ENCODE measurements at places on chromosomes 4 and X.
A peak's percentile ranks its signal among the peaks of the same experiment; 100 is the strongest.

DNA sequence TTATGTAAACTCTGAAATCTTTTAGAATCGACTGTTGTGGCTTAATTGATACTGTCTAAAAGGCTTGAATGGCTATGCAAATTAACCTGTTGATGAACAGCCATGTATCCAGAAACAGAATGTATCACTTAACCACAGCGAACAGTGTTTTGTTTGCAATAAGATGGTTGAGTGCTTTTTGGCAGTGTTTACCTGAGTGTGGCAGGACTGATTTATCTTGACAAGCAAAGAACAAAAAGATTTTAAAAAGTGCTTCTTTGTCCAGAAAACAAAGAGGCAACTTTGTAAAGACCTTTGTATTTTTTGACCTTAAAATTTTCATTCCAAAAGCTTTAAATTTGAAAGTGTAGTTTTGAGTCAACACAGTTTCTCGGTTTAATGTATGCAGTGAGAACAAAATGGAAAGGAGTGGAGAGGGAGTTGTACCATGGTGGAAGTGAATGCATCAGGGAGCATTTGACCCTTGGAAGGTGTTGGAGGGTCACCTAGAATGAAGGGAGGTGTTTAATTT is 18.0 kb downstream of the ARHGAP10 start:
- no peak for DNase-seq

DNA sequence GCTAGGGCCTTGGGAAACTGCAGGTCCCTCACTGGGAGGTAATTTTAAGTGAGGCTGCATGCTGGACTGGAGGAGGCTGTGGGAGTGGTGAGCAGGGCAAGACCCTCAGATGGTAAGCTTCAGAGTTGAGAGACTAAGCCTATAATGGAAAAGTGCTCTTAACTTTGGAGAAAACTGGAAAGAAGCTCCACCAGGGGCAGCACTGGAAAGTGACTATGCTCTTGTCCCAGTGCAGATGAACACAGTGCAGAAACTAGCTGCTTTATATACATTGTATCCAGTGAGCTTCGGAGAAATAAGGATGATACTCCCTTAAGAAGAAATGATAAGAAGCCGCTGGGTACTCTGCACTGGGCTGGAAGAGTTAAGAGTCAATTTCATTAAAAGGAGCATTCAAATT is 3.2 kb upstream of the MAGEB2 start:
- no peak for DNase-seq

DNA sequence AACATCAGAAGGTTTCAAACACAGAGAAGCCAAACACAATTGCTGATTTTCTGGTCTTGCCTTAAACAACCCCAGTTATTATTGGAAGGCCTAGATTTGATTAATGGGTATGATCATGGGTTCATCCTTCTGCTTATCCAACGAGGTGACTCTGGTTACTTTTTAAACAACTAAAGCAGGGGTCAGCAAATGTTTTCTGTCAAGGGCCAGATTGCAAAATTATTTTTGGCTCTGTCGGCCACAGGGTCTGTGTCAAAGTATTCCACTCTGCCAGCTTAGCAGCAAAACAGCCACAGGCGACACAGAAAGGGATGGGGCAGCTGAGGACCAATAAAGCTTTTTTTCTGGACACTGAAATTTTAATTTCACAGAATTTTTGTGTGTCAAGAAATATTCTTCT is 249.1 kb upstream of the STS start:
- no peak for DNase-seq

GRCh38 chr4:138775890-138776289 is 239.7 kb upstream of the NOCT start:
- DNase-seq, result no peak

GRCh38 chr4:43223820-43224219 is 331.3 kb downstream of the GRXCR1 start:
- DNase-seq, result no peak

- DNase-seq, result no peak
Measured at GRCh38 chr4:2691952-2692435, 64.1 kb downstream of the TNIP2 start.

- no peak for DNase-seq
Measured at GRCh38 chr4:60926624-60927023, 273.5 kb upstream of the ADGRL3 start.

GRCh38 chr4:56656346-56656643 is 24.8 kb downstream of the HOPX start:
- peak; percentile 49 for DNase-seq

DNA sequence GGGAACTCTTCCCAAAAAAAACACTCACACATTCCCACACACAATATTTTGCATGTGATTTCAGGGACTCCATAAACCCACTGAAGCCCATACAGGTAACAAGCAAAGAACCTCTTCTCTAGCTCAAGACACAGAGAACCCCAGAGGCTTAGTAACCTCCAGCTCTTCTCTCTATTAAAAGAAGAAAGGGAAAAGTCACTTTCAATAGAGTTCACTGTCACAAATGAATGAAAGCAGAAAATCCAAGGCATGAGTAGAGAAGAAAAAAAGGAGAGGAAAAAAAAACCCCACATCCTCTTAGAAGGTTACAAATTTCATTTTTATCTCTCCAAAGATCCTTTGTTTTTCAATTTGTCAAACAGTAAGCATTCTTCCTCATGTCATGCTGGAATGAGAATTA is 30.7 kb upstream of the DCLK2 start:
- DNase-seq, result no peak

DNA sequence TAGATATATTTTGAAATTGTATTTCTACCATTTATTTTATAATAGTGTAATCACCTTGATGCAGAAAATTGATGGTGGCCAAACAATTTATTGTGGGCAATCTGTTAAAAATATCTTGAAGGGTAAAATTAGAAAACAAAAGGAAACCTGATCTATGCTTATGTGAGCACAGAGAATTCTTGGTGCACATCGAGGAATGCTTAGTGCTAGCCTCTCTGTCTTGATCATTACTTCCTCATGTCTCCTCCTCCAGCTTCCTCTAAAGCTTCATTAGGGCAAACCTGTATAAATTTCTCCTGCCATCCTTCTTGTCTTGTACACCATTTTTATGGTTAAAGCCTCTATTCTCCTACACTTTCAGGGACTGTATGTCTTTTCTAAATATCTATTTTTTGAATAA is 725.8 kb downstream of the RAPGEF2 start:
- DNase-seq, result no peak

- DNase-seq, result no peak
Measured at GRCh38 chr4:23889814-23890341, at the start of gene PPARGC1A. PPARGC1A (minus strand) TSS chr4:23890047; CDS start chr4:23889957, 90 bp downstream.

GRCh38 chrX:124268099-124268498 is 64.4 kb upstream of the TEX13D start:
- no peak for DNase-seq

- no peak for DNase-seq
Measured at GRCh38 chrX:154505734-154506133, 10.3 kb downstream of the FAM3A start.

DNA sequence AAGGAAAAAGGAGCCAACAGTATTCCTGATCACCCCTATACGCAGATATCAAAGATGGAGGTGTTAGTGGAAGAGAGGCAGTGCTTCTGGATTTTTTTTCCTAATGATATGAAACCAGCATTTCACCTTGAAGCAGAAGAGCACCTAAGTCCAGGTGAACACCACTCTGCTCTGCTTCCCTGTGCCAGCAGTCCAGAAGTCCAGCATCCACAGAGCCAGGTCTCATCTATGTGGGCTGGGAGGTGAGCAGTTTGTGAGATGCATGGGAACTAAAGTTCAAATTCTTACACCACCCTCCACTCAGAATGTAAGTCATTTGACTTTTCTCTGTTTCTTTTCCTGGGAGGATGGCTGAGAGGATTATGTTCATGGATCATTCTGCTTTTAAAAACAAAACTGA is 202.6 kb downstream of the RELL1 start:
- no peak for DNase-seq

DNA sequence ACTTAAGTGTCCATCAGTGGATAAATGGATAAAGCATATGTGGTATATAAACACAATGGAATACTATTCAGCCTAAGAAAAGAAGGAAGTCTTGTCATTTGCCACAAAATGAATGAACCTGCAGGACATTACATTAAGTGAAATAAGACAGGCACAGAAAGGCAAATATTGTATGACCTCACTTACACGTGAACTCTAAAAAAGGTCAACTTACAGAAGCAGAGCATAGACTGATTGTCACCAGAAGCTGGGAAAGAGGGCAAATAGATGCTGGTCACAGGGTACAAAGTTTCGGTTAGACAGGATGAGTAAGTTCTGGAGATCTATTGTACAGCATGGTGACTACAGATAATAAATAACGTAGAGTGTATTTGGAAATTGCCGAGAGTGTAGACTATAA is 247.7 kb downstream of the RAB28 start:
- no peak for DNase-seq

GRCh38 chrX:11437642-11438379 is 144.6 kb downstream of the AMELX start:
- no peak for DNase-seq

DNA sequence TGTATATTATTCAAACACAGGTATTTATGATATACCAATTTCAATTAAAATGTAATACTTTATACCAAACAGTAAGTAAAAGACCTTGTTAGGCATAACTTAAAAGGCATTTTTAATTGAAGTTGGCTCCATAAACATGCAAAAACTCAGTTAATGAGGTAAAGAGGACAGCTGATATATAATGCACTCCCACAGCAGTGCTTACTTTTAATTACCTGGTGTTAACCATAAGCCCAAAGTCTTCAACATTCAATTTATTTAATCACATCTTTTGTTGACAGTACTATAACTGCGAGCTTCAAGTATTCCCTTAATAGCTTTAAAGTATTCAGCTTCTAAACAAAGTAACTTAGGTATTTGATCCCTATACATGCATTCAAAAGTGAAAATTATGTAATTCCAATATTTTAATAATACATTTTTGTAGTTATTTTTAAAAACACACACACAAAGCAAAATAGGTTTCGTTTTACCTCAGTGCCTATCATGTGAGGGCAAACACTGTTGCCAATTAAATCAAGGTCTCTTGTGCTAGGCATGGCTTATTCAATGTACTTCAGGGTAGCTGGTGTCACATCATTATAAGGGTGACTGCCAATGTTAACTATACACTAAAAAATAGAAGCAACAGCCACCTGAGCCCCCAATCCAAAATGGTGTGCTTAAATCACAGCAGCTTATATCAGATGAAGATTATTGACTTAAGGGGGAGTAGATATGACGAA is 197.1 kb downstream of the LRBA start:
- no peak for DNase-seq

- no peak for DNase-seq
Measured at GRCh38 chr4:26248647-26249046, 72.2 kb upstream of the RBPJ start.

DNA sequence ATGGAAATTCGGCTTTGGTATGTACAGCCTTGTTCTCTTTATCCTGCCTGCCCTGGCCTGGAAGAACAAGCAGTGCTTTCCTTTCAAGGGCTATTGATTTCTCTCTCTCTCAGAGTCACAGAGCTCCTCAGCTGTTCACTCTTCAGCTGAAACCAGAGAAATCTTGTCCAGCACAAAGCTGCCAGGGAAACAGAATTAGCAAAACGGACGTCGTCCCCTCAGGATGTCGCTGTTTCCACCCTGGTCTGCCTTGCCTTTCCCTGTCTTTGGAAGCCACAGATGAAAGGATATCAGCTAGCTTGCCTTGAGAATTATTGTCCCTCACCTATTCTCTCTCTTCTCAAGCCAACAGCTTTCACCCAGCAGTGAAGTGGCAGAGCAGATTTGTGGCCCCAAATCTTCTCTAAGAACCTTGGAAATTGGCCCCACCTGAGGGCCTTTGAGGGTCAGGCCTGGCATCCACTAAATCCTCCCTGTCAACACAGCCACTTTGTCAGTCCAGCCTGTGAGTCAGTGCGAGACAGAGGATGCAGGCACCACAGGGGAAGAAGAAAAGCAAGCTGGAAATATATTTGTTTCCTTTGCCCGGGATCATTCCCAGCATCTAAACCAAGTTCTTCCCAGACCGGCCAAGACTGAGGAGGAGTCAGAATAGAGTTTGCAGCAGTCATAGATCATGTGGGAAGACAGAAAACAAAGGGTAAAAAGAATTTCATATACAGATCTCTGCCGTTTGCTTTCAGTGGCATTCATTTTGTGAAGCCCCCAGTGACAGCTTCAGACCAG is 63.8 kb upstream of the MTM1 start:
- no peak for DNase-seq

GRCh38 chr4:8108261-8108660 is 50.4 kb downstream of the ABLIM2 start:
- no peak for DNase-seq

- DNase-seq, result no peak
Measured at GRCh38 chr4:175791221-175791620, 20.8 kb downstream of the GPM6A start.

- no peak for DNase-seq
Measured at GRCh38 chrX:133847340-133847994, 137.9 kb downstream of the GPC3 start.

GRCh38 chr4:81214144-81214880 is 710 bp downstream of the PRKG2 start:
- DNase-seq, result no peak

DNA sequence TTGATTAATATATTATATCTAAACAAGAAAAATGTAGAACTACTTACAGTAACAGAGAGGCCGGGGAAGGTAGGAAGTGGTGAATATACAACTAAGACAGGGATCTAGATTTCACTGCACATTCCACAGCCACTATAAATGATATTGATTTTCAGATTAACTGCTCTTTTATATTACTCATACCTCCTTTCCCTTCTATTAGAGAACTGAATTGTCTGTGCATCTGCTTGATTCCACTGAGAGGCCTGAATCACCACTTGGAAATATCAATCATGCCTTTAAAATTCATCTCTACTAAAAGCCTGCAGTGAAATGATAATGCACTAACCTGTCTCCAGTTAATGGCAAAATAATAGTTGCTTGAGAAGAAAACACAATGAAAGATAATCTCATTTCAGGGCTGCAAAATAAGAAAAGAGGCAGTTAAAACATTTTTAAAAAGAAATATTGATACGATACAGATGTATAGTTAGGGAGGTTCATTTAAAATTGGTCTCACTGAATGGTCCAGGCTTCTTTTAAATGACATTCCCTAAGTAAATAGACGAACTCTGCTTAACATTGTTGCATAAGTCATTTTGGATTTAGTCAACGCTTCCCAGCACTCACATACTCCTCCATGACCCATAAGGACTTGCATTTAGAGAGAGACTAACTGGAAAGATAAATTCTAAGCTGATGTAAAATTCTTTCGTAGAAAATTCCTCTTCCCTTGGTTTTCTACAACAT is 3.8 kb downstream of the ANTXR2 start:
- no peak for DNase-seq

DNA sequence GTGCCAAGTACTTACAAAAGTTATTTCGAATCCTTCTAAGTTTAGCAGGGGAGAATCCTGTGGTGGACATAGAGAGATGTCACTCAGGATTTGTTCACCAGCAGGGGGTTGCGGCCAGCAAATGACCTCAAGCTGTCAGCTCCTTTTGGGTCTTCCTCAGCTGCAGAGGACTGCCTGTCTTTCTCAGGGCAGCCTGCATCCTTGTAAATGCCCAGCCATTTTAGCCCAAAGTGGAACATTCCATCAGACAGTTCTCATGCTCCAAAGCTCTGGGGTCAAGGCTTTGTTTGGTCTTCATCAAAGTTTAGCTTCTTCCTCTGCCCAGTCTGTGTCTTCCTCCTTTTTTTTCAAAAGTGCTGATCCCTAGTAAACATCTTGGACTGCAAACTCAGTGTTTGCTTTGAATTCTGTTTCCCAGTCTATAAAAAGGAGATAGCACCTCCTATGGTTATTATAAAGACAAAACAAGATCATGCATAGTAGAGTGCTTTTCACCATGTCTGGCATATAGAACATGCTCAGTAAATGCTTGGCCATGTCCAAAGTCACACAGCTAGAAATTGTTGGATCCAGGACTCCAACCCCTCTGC is 156.4 kb upstream of the GATB start:
- DNase-seq, result no peak

- no peak for DNase-seq
Measured at GRCh38 chr4:144584428-144584827, 61.5 kb upstream of the HHIP start.
